ENCODE measurements at places on chromosomes 13 and 19.

DNA sequence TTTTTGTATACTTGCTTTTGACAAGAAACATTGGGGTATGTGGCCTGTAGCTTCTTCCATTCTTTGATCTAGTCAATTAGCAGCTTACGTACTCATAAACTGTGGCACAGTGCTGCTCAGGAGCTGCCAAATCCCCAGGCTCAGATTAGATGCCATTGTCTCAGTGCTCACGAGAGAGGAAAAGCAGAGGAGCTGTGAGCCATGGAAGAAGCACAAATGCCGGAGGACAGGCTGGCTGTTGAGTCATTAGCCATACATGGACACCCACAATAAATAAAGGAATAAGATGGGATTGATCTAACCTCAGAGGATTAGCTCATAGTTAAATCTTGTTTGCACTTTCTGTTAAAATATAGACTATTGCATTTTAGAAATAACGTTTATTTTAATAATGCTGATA lies 121.7 kb downstream of the POSTN start:
- no peak for DNase-seq

GRCh38 chr19:56725829-56726424 lies 54.4 kb upstream of the ZNF835 start:
- no peak for DNase-seq

DNA sequence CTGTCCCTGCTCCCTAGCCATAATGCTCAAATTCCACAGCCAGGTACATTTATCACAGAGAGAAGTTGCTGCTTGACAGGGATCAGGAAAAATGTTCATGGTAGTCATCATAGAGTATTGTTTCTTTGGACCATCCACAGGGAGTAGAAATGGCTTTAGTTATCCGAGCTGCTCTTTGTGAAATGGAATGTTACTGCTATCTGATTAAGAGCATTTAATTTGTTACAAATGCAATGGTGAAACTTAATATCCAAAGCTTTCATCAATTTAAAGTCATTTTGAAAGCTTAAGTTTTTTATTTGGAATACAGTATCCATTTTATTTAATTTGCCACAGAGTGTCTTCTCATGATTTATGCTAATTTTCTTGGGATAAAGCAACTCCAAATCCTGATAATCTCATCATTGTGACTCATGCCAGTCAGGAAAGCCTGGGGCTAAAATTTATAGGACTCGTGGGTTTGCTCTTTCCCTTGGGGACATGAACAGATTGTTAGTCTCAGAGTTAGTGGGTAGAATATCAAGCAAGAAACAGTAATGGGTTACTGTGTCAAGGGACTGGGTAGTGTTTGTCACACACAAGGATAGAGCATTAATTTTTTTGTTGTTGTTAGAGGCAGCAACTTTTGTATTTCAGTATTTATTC lies 59.8 kb downstream of the SCEL start:
- DNase-seq = no peak

- DNase-seq = no peak
Observed at GRCh38 chr13:30023196-30023895, 172.9 kb upstream of the UBL3 start.

DNA sequence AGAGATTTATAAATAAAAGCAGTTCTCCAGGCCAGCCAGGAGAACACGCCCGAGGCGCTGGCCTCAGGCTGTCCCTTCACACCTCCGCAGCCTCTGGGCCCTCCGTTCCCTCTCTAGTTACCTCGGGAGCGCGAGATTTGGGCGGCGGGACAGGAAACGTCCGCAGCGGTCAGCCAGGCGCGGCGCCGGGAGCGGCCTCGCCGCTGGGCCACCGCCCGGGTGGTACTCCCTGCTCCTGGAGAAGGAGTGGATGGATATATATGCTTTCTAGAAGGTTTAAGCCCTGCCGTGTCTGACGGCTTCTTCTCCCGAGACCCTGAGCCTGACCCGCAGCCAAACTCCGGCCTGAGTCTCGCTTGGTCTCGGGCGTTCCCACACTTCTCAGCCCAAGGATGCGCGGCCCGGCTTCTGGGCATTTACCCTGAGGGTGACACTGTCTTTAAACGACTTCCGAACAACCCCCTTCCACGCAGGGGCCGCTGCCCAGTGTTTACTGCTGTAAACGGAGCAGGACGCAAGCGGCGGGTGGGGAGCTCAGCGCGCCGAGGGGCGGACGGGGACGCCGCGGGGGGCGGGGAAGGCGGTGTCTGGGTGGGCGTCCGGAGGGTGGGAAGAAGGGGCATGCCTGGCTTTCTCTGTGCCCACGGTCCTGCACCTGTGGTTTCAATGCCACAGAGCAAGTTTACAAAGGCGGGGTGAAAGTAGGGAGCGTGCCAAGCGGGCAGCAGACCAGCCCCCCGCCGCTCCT lies 2.0 kb upstream of the ZIC2 start:
- DNase-seq = no peak

DNA sequence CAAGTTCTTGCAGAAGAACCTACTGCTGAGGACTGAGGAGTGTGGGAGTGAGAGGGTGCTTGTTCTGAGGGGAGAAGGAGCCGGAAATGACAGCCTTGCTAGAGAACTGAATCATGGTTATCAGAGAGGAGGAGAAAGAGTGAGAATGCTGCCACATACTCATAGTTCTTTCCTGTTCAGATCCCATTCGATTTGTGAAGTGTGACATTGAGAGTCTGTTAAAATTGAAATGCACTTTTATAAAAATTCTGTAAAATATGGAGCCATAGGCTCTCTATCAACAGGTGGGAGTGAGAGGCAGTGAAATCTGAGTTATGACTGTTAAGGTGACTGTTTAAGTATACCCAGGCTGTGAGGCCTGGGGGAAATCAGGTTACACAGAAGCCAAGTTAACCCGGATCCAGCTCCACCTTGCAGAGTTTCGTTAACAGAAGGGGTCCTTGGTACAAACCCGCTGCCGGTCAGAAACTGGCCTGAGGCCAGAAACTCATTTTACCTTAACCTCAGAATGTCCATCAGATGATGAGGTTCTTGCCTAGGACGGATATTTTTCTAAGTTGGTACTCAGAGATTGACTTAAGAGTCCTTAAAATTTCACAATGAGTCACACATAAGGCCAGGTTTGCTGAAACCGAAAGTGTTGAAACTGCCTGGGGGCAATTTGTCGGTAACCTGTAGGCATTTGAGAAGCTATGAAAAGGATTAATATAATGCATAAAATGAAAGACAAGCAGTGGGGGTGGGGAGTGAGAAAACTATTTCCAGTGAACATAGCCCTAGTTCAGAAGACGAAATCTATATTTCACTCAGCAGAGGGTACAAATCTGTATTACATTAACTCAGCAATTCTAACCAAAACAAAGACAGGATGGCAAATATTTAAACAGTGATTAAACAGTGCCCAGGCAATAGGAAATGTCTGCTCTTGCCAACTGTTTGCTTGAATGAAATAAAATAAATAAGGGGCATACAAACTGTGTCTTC lies 350.5 kb downstream of the KCNRG start:
- peak; percentile 23 for DNase-seq

DNA sequence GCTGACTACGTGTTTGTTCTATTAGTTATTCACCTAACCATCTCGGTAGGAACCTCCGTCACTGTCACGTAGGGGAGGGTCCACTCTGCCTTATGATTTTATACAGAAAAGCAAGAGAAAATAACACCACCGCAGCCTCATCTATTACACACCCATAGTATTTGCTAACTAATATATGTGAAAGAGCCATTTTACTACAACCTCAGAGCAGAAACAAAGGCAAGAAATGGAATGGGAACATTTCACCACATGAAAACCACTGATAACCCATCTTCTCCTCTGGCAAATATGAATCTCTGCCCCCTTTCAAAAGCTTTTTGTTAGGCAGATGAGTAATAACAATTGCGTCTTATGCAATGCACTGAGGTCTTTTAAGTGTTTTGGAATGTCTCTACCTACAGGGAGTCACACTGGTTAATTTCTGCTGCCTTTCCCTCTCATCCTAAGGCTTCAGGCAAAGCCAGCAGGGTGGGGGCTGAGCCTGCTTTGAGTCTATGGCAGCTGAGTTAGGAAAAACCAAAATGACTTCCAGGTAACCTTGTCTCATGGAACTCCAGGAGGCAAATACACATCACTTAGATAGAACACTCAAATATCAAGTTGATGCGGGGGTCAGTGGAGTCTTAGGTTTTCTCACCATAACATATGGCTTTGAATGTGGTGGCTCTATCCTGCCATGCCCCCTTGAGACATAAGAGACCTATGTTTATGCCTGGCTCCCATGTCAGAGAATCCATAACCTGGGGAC lies 15.0 kb downstream of the TSHZ3 start:
- DNase-seq = no peak

- no peak for DNase-seq
Observed at GRCh38 chr19:7953576-7953975, 10.1 kb upstream of the TIMM44 start.

DNA sequence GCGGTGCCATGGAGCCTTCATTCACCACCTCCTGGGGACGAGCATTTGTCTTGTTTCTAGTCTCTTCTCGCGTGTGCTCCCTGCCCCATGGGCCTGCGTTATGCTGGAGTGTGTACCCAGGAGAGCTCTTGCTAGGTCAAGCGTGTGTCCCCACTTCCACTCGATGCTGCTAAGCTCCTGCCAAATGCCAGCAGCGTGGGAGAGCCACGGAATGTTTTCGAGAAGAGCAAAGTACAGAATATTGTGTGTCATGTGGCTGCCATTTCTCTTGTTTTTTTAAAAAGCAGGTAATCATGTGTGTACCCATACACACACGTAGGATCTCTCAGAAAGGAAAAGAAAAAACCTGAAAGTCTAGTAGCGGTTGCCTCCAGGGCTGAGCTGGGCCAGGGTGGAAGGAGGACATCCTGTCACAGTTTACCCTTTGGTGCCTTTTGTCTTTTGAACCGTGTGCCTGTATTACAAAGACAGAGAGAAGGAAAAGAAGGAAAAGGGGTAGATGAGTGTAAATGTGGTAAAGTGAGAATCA lies 28.6 kb downstream of the PAK4 start:
- no peak for DNase-seq

GRCh38 chr19:8396563-8397203 lies 6.5 kb downstream of the RAB11B start:
- DNase-seq = no peak

GRCh38 chr13:31038834-31039552 lies 106.5 kb downstream of the TEX26 start:
- DNase-seq = no peak

GRCh38 chr19:51098365-51099046 lies 9.7 kb downstream of the CTU1 start:
- DNase-seq = no peak

GRCh38 chr19:8416796-8417195 lies 3.7 kb downstream of the MARCHF2 start:
- DNase-seq = no peak

GRCh38 chr19:32928806-32929205 lies 43.0 kb downstream of the CEP89 start:
- peak; percentile 59 for DNase-seq

Measured in NCI-H774 (cell line).